OCI-M1 (cell line): ENCODE measurements at places on chromosomes 12 and 14.

DNA sequence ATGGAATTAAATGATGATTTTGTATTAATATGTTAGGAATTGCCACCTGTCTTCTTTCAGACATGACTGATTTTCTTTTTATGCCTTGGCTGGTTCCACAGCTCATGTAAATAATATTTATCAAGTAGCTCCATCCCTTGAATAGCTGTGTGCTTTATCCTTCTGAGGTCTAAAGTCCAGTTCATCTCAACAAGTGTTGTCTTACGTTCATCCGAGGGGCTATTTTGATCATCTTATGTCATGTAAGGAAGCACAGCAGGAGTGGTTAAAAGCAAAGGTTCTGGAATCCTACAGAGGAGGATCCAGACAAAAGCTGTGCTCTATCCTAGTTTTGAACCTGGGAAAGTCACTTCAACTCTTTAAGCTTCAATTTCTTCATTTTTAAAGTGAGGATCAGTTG lies 123.7 kb upstream of the ATP2B1 start:
- DNase-seq = no peak

GRCh38 chr14:98962118-98962517 lies 309.9 kb downstream of the BCL11B start:
- DNase-seq = no peak

GRCh38 chr12:54859502-54859901 lies 5.2 kb downstream of the MUCL1 start:
- DNase-seq = no peak

GRCh38 chr12:121033625-121034349 lies 5.3 kb downstream of the OASL start:
- DNase-seq = no peak

DNA sequence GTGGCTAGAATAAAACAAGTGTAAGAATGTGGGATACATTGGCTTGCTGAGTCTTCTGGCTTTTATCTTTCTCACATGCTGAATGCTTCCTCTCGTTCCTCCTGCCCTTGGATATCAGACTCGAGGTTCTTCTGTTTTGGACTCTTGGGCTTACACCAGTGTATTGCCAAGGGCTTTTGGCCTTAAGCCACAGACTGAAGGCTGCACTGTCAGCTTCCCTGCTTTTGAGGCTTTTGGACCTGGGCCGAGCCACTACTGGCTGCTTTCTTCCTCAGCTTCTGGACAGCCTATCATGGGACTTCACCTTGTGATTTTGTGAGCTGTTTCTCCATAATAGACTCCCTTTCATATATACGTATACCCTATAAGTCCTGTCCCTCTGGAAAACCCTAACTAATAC lies 300.9 kb upstream of the STXBP6 start:
- DNase-seq = no peak

DNA sequence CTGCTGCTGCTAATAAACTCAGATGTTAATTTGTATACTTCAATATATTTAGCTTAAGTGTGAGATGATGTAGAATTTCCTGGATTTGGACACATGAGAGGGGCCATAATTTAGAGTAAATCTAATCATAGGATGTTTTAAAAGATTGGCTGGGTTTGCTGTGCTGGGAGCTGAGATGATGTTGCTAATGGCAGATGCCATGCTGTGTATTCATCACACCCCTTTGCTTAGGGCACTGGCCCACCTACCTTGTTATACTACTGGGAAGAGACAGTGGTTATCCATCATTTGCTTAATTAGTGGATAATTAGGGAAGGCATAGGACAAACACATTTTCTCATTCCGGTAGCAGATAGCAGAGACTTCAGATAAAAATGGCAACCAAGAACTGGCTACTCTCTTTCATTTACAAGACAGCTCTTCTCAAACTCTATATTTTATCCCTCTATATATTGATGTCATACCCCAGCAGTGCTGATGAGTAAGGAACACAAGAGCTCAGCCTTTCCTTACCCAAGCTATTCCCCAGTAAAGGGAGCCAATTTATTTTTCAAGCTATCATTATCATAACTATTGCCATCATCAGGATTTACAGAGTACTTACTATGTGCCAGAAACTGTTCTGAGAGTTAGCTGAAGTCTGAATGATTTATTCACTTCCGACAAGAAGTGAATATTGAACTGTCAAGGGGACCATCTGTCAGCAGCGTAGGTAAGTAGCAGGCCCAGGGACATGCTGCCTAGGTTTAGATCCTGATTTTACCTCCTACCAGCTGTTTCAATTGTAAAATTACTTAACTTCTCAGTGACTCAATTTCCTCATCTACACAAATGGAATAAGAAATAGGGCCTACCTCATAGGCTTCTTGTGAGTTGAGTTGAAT lies 204.6 kb upstream of the FLRT2 start:
- no peak for DNase-seq

- no peak for DNase-seq
These were observed 25.2 kb downstream of the SLC25A47 start for GRCh38 chr14:100348253-100348729.

- DNase-seq = peak; percentile 24
These were observed 227.1 kb downstream of the C12orf50 start for GRCh38 chr12:87801860-87802720.
